ENCODE measurements at places on chromosomes 12 and 14.

GRCh38 chr14:94441130-94441529 is 11.5 kb downstream of the SERPINA11 start:
- DNase-seq = no peak

DNA sequence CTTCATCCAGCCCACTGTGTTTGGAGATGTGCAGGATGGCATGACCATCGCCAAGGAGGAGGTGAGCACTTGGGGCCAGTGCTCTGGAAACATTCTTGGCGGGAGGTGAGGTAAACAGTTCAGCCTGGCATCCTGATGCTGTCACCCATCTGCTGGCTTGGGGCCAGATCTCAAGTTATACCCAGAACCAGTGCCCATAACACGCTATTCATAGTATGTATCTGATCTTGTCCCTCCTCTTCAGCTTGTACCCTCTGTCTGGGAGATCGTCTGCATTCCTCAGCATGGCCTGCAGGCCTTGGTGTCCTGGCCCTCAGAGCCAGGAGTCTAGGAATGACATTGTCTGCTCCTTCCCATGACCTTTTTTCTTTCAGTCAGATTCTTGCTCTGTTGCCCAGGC is 31.4 kb downstream of the ALDH2 start:
- no peak for DNase-seq

DNA sequence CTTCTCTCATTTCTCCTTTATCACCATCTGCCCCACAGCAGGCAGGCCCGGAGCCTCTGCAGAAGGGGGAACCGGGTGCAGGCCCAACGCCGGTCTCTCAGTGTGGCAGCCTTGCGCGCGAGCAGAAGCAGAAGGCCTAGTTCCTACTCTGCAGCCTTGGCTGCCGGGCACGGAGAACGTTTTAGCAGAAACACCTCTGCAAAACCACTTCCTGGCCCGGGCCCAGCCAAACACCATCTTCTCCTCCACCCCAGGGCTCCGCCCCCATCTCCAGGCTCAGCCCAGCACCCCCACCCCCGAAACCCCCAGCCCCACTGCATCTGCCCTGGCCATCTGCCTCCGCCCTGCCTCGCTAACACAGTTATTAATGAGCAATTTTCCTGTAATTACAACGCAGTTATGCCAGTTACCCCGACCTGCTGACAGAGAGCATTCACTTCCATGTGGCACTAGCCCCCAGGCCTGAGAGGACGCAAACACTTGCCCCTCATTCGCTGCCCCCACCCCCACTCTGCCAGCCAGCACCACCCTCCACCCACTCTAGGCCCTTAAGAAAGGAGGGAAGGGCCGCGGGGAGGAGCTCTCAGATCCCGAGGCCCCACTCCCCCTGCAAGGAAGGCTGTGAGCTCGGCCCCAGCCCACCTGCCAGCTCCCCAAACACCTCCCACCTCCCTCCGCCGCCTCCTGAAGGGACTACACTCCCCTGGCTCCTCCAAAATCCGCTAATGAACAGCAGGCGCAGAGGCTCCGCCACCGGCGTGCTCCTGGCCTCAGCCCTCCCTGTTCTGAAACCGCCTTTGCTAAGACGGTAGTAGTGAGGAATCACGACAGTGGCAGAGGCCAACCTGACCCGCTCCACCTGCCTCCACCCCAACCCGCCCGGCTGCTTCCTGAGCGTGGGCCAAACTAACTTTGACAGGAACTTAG is 44.7 kb upstream of the FBRSL1 start:
- DNase-seq = peak; percentile 91

DNA sequence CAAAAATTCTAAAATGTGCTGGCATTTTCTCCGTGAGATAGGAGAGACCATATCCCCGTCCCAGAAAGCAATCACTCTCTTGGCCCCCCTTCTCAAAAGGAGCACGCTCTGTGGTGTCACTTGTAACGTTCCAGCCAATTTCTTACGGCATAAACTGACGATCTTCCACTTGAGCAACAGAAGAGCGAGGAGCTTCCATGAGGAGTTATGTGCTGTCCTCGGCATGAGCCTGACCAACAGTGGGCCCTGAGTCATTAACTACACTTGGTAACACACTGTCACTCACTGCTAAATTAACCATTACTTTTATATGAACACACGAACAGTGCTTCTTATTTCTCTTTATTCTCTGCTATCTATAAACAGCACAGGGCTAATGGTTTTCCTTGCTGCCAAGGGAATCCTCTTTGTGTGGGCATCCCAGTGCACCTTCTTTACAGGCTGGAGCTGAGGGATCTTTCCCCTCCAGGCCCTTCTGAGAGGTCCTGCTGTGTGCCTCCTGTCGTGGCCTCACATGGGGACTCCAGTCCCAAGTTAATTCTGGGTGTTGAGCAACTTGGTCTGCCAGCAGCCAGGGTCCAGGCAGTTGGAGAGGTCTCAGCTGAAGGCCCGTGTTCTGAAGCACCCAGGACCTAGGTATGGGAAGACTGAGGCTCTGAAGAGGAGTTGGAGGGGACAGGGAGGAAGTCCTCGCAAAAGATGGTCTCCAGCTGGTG is 9.4 kb downstream of the SLC6A13 start:
- no peak for DNase-seq

DNA sequence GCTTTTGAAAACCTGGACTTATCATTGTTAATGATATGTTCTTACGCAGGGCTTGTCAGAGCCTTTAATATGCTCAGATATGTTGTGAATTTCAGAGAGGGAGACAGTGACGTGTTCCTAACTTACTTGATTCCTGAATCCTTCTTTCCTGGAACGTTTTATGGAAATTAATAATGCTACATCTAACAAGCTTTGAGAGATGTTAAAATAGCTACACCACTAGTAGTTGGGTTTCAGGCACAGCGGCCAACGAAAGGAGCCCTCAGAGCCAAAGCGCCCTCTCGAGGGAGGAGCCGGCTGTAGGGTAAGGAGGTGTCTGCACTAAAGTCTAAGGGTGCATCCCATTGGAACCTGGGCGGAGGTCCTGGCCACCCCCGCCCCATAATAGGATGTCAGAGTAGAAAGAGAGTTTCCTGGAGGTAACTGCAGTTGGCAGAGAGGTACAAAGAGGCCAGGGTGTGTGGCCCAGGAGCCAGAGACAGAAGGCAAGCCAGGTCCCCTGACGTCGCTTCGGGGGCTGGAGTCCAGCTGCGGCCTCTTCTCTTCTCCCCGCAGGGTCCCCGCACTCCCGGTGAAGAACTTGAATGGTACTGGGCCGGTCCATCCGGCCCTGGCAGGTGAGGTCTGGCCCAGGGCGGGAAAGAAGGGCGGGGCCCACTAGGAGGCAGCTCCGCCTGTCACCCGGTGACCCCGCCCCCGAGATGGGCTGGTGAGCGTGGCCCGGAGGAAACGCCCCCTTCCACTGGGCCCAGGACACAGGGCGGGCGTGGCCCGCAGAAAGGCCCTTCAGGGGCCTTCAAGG is 36.3 kb downstream of the DTX1 start:
- DNase-seq = no peak

DNA sequence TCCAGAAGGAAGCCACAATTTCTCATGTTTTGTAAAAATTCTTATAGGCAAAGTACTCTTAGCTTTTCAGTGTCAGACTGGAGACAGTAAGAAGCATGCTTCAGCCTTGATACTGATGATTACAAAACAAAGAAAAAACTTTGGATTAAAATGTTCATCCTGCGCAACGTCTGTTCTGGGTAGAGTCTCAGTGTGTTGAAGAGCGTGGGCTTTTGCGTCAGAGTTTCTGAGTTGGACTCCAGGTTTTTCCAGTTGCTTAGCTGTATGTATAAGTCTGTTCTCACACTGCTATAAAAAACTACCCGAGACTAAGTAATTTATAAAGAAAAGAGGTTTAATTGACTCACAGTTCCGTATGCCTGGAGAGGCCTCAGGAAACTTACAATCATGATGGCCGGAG is 508.1 kb downstream of the DIO2 start:
- DNase-seq = no peak

DNA sequence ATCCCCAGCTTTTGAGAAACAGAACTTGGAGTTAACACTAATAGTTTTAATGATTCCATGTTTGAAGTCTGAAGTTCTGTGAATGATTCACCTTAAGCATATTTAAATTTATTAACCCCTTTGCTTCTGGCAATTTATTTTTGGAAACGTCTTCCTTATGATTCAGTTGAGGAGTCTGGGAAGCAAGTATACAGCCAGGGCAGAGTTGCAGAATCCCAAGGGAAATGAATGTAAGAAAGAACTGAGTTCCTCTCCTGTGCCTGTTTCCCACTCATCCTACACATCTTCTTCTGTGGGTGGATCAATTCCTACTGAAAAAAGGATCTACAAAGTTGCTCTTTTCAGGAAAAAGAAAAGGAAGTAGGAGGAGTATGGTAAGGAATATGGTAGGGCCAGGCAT is 108.2 kb upstream of the CCDC91 start:
- DNase-seq = no peak

GRCh38 chr12:48986720-48987291 is 8.7 kb downstream of the WNT1 start:
- DNase-seq = no peak

DNA sequence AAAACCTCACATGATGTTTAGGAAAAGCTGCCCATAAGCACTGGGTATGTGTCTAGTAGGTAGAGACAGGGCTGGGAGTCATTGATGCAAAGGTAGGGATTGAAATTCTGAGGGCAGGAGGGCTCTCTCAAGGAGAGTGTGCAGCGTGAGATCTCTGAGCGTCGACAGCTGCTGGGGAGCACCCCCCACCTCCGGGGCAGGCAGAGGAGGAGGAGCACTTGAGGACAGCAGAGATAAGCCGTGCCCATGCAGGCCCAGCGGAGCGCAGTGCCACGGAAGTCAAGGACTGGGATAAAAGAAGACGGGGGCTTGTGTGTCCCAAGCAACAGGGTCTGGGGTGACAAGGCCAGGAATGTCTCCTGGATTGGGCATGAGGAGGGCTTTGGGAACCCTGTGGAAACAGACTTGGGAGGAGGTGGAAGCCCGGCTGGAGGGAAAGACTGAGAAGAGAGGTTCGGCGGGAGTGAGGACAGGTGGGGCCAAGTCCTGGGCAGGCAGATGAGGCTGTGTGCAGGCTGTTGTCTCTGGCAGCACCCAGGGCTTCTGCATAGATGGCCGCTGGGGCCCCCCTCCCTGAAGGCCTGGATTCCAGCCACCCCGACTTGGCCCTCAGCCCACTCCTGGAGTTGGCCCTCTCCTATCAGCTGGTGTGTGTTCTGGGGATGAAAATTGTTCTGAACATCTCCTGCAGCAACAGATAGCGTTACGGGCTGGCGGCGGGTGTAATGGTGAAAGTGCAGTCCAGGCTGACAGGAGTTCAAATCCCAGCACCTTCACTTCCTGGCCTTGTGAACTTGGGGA is 1.9 kb downstream of the CACNA2D4 start:
- no peak for DNase-seq

DNA sequence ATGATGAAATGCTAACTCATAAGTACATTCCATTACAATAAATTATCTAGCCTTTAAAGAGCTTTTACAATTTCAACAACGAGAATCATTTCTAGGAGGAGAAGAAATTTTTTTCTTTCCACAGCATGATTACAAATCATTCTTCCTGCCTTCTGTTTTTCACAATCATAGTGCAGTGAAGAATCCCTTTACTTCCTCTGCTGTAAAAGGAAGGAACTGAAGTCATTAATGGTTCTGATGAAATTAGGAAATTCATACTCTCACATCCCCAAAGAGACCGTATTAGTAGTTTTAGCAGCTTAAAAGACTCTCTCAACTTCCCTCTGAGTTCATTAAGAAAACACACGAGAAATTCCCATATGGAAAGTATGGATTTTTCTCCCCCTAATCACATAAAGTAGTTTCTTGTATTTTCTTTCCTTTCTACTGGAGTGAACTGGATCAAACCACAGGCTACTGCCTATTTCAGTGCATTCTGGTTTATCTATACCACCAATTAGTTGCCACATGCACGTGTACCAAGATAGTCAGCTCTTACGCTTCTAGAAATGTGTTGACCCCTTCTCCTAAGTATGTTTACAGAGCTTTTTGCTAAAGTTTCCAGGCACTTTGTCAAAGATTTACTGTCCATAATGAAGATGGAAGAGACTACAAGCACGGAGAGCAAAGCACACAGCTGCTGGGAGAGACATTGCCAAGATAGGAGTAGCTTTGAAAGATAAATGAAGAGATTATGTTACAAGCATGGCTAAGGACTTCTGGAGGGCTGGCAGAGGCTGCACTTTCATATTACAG is 58.9 kb upstream of the KITLG start:
- DNase-seq = no peak

DNA sequence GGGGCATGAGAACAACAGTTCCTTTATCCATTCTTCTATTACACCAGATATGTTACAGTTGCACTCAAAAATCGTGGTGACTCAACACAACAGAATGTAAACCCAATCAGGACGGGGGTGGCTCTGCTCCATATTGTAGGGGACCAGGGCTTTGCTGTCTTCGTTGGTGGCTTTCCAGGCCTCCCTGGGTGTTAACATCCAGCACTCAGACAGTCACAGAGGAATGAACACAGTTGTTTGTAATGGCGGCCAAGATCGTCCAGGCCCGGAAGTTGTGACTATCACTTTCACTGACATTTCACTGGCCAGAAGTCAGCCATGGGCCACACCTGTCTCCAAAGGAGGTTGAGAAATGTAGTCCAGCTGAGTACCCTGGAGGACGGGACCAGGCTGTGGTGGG is 204.1 kb downstream of the CACNA1C start:
- DNase-seq = no peak

- DNase-seq = no peak
Measured at GRCh38 chr12:113240395-113240794, 19.1 kb downstream of the TPCN1 start.

DNA sequence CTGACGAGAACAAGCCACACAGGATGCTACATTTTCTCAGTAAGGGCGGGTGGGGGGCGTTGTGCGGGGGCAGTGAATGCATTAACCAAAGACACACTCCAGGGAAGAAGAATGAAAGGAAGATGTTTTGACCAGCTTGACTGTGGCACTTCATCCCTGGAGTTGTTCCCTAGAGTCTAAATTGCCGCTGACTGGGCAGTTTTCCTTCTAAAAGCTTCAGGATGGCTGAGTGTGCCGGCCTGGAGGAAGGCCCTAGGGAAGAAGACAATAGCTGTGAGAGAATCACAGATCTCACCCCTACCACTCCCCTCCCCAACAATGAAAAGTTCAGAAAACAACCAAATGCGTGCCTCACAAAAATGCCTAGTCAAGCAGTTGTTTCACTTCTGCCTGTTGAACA is 67.2 kb downstream of the NKX2-1 start:
- DNase-seq = no peak

GRCh38 chr12:3802721-3803120 is 49.8 kb upstream of the CRACR2A start:
- no peak for DNase-seq

DNA sequence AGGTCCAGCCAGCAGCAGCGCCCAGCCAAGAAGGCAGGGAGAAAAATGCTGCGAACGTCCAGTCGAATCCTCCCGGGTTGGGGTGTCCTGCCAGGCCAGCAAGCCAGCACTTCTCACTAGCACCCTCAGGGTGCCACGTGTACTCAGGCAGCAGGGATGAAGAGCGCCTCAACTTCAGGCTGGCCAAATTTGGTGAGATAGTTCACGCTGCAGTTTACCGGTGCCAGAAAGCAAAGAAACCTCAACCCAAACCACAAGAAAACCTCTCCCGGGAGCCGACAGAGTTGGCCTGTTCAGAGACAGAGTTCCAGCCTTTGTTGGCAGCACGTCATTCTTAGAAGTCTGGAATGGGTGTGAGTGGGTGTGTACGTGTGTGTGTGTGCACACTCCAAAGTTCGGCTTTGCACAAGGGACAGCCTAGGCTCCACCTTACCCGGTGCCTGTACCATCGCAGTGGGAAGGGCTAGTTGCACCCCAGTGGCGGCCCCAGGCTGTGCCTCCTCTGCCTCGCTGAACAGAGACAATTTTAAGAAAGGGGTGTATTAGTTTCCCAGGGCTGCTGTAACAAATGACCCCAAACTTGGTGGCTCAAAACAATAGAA is 42.1 kb downstream of the ELK3 start:
- peak; percentile 50 for DNase-seq
